ENCODE measurements at places on chromosomes 6 and 20. TPM values are rescaled to one million over a fixed set of nuclear protein-coding genes. Genes with fewer than 3 reads are reported as not detected.
A peak's percentile ranks its signal among the peaks of the same experiment; 100 is the strongest.

Gene PACRG
- total RNA-seq = 0.42 TPM

Gene HLA-DMB
- 110 TPM for total RNA-seq

- no peak overlapping the region for H3K27ac ChIP-seq
- H3K4me3 ChIP-seq = no peak overlapping the region
- H3K27me3 ChIP-seq = no peaks in the 10 kb centered on the region
- no peaks in the 10 kb centered on the region for H3K36me3 ChIP-seq
Observed at GRCh38 chr6:161498359-161498758, 224.5 kb upstream of the AGPAT4 start.

Gene ULBP2
- 0.66 TPM for total RNA-seq

GRCh38 chr6:43671011-43671800 is 16.4 kb downstream of the MRPS18A start:
- H3K27me3 ChIP-seq = peaks cover 5% of the 10 kb centered on the region
- H3K4me3 ChIP-seq = no peak overlapping the region
- peaks cover 54% of the 10 kb centered on the region for H3K36me3 ChIP-seq
- peaks cover 4% of the 10 kb centered on the region for H3K4me1 ChIP-seq

Gene GFOD1
- 4.7 TPM for total RNA-seq

Gene CDSN
- total RNA-seq = 0.05 TPM

DNA sequence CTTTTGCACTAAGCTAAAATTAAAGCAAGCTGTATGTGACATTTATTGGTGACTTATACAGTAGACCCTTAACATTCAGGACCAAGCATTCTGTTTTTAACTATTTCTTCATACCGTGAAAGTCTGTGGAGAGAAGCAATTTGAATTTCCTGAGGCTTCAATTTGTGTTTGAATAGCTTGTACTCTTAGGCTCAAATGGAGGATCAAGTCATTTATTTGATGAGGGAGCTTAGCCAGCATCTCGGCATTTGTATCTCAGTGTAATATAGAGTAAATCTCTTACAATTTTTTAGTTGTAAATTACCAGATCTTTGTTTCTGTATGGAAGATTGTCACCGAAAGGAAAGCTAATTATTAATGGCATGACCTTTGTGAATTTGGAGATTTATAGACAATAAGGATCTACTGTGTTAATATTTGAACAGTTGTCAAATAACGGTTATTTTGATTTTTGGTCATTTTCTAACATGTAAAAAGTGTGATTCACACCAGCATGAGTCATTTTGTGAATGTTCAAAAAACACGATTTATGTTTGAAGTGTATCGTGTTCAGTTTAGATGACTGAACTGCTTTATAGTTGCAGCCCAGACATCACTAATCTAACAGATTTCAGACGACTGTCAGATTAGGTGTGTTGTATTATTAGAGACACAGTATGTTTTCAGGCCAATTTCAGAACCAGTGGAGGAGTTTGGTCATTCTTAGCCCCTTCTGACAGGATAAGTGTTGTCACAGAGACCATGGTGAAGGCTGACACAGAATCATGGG is 332.9 kb downstream of the CDKAL1 start:
- no peaks in the 10 kb centered on the region for H3K36me3 ChIP-seq
- H3K27me3 ChIP-seq = no peaks in the 10 kb centered on the region
- no peak overlapping the region for H3K27ac ChIP-seq

GRCh38 chr6:118982575-118982911 is 47.6 kb upstream of the MCM9 start:
- no peaks in the 10 kb centered on the region for H3K36me3 ChIP-seq
- H3K4me3 ChIP-seq = no peak overlapping the region
- H3K27me3 ChIP-seq = no peaks in the 10 kb centered on the region
- DNase-seq = no peak
- H3K4me1 ChIP-seq = no peaks in the 10 kb centered on the region

GRCh38 chr6:167564416-167565250 is 239.7 kb downstream of the TTLL2 start:
- H3K27me3 ChIP-seq = no peaks in the 10 kb centered on the region
- no peak overlapping the region for H3K27ac ChIP-seq
- H3K4me1 ChIP-seq = no peaks in the 10 kb centered on the region
- DNase-seq = no peak
- no peak overlapping the region for H3K4me3 ChIP-seq

Gene DOK5
- total RNA-seq = 0.76 TPM

GRCh38 chr6:135851442-135852271 is at the start of gene PDE7B:
TSS of gene PDE7B (plus strand) at chr6:135851701.
- peaks cover 3% of the 10 kb centered on the region for H3K4me1 ChIP-seq
- no peak for DNase-seq
- no peaks in the 10 kb centered on the region for H3K27me3 ChIP-seq
- H3K27ac ChIP-seq = peak within 1 kb of the TSS; percentile 87

DNA sequence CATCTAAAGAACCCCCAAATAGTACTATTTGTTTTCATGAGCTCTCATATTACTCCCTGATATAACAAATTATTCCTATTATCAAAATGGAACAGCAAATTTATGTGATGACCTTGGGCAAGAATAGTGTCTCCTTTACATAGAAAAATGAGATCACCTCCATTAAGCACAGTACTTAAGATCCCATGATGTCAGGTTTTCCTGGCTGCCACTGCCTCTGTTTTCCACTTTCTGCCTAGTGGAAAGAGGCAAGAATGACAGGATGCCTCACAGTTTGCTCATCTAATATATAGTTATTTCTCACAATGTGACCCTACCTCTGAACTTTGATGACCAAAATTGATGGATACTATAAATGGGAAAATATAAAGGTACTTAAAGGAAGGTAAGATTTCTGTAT is 260.1 kb upstream of the SGK1 start:
- no peaks in the 10 kb centered on the region for H3K36me3 ChIP-seq
- H3K27ac ChIP-seq = no peak overlapping the region
- H3K4me1 ChIP-seq = no peaks in the 10 kb centered on the region
- DNase-seq = no peak
- no peak overlapping the region for H3K4me3 ChIP-seq

Gene SLC24A3
- total RNA-seq = 0.99 TPM

Gene FAM217B
- 10.2 TPM for total RNA-seq

- no peak overlapping the region for H3K27ac ChIP-seq
- H3K4me3 ChIP-seq = no peak overlapping the region
- H3K36me3 ChIP-seq = no peaks in the 10 kb centered on the region
- DNase-seq = no peak
Observed at GRCh38 chr6:43912598-43913371, 142.8 kb downstream of the VEGFA start.

Gene ZSCAN23
- 2.3 TPM for total RNA-seq

Gene SLC22A23
- total RNA-seq = 7.0 TPM

DNA sequence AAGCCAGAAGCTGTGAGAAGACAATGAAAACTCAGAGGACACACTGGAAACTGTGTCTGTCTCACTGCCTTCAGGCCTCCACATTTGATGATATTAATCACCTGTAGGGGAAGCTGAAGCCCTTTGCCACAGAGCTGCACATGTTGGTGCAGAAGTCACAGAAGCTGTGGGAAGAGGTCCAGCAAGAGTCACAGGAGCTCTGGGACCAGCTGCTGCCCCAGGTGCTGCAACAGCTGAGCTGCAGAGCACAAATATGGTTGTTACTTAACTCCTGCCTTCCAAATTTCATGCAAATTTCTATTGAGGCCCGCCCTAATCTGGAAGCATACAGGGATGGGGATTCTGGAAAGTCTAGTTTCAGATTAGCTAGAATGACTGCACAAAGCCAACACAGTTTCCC is 169.3 kb downstream of the OGFRL1 start:
- H3K4me1 ChIP-seq = no peaks in the 10 kb centered on the region
- no peak overlapping the region for H3K27ac ChIP-seq
- no peak for DNase-seq
- no peaks in the 10 kb centered on the region for H3K27me3 ChIP-seq
- H3K4me3 ChIP-seq = no peak overlapping the region
- H3K36me3 ChIP-seq = no peaks in the 10 kb centered on the region

DNA sequence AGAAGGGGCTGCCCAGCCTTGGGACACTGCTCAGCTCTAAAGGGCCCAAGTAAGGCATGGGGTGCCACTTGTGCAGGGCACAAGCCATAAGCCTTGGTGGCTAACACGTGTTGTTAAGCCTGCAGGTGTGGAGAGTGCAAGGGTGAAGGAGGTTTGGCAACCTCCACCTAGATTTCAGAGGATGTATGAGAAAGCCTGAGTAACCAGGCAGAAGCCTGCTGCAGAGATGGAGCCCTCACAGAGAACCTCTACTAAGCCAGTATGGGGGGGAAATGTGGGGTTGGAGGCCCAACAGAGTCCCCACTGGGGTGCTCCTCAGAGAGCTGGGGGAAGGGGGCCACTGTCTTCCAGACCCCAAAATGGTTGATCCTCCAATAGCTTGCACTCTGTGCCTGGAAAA is 32.6 kb downstream of the SERINC1 start:
- DNase-seq = no peak
- H3K27ac ChIP-seq = no peak overlapping the region

- H3K4me3 ChIP-seq = no peak overlapping the region
- no peak for DNase-seq
- no peaks in the 10 kb centered on the region for H3K4me1 ChIP-seq
- no peak overlapping the region for H3K27ac ChIP-seq
- peaks cover 41% of the 10 kb centered on the region for H3K36me3 ChIP-seq
Observed at GRCh38 chr6:34414999-34415858, 10.6 kb downstream of the RPS10 start.

Gene KIF25
- 0.80 TPM for total RNA-seq

GRCh38 chr20:6863355-6863754 is 95.9 kb downstream of the BMP2 start:
- no peak overlapping the region for H3K4me3 ChIP-seq
- no peaks in the 10 kb centered on the region for H3K27me3 ChIP-seq
- no peaks in the 10 kb centered on the region for H3K36me3 ChIP-seq
- DNase-seq = no peak

DNA sequence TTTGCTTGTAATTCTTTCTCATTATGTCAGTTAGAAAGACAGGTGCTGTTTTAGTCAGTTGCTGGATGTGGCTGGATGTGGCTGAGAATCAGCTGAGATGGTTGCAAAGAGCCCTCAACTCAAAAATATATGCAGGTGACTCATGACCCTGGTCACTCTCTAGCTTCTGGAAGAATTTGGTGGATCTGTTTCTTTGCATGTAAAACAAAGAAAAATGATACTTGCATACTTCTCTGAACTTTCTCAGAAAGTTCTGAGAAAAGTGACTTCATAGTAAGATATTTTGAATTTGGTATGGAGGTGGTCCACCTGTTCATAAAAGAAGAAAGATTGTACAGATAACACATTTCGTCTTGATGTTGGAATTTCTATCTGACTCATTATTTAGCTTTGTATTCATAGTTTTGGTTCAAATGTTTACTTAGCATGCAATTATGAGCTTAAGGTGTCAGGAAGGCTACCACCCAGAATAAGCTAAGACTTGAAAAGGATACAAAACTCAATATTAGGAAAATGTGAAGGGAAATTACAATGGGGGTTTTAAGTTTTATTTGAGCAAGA is 163.2 kb upstream of the OLIG3 start:
- H3K27me3 ChIP-seq = no peaks in the 10 kb centered on the region
- no peaks in the 10 kb centered on the region for H3K36me3 ChIP-seq
- H3K27ac ChIP-seq = no peak overlapping the region
- H3K4me3 ChIP-seq = no peak overlapping the region

- DNase-seq = no peak
- H3K27ac ChIP-seq = no peak overlapping the region
- no peaks in the 10 kb centered on the region for H3K4me1 ChIP-seq
- no peaks in the 10 kb centered on the region for H3K36me3 ChIP-seq
- no peak overlapping the region for H3K4me3 ChIP-seq
Observed at GRCh38 chr20:16123623-16124022, 449.6 kb downstream of the KIF16B start.

DNA sequence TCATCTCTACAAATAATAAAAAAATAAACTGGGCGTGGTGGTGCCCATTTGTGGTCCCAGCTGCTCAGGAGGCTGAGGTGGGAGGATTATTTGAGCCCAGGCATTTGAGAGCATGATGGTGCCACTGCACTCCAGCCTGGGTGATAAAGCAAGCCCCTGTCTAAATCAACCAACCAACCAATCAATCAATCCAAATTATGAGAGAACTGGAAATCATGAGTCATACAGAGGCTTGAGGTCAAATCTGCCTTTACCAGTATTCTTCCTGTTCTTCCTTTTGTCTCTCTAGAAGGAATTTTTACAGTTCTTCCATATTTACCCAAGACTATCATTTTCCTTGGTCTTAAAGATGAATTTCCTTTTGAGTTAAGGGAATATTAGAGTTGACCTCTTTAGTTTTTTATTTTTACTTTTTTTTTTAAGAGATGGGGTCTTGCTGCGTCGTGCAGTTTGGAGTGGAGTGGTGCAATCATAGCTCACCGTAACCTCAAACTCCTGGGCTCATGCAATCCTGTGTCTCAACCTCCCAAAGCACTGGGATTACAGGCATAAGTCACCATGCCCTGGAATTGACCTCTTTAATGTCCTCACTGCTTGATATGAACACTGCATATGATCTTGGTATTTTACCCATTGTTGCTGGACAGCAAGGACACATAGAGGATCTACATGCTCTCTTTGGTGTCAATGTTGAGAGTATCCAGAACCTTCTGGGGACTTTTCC is 44.1 kb upstream of the TXNDC5 start:
- H3K4me3 ChIP-seq = no peak overlapping the region
- no peaks in the 10 kb centered on the region for H3K4me1 ChIP-seq
- DNase-seq = no peak
- H3K36me3 ChIP-seq = no peaks in the 10 kb centered on the region

GRCh38 chr20:33531047-33531877 is 41.4 kb downstream of the CBFA2T2 start:
- no peak for DNase-seq
- peaks cover 4% of the 10 kb centered on the region for H3K36me3 ChIP-seq
- H3K27ac ChIP-seq = peak overlapping the region; percentile 31
- H3K4me3 ChIP-seq = no peak overlapping the region
- H3K27me3 ChIP-seq = no peaks in the 10 kb centered on the region

Gene C4A
- 43.2 TPM for total RNA-seq

Gene TBX18
- total RNA-seq = 0.90 TPM

DNA sequence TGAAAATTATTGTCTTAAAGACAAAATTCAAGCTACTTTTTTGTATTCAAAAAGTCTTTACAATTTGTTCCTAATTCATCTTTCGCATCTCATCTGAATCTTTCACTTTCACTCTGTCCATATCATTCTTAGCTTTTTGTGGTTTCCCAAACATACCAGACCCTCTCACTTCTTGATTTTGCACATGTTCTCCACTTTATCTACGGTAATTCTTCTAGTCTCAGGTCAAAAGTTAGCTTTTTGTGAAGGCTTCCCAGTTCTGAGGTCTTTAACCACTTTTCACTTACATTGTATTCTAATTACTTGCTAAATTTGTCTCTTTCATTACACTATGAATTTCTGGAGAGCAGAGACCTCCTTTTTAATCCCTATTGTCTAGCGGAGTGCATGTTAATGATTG is 34.6 kb upstream of the EPHA7 start:
- H3K4me1 ChIP-seq = no peaks in the 10 kb centered on the region
- no peak for DNase-seq
- no peaks in the 10 kb centered on the region for H3K36me3 ChIP-seq

Gene RIPPLY2
- total RNA-seq = 0.28 TPM

DNA sequence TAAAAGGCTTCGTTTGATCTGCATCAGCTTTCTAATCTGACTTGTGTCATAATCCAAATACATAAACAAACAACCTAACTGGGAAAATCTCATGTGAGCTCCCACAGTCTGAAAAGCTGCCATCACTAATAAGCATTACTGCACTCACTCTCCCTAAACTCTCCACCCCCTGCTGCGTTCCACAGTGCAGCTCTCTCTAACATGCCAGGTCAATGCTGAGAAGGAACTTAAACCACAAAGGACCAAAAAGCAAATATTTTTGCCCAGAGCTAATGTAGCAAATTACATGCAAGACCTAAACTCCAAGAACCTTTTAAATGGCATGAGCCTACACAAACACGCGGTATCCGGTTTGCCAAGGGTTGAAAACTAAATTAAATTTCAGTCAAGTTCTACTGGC is 542.3 kb upstream of the JARID2 start:
- H3K27me3 ChIP-seq = no peaks in the 10 kb centered on the region
- DNase-seq = no peak
- no peak overlapping the region for H3K4me3 ChIP-seq
- no peaks in the 10 kb centered on the region for H3K36me3 ChIP-seq

Gene PRDM1
- total RNA-seq = 1.8 TPM

Gene SLC16A10
- 20.0 TPM for total RNA-seq

Measured in thymus (tissue), 14 donors.